Spinal cord (tissue), 10 donors: ENCODE measurements at places on chromosomes 3 and 15. TPM values are rescaled to one million over a fixed set of nuclear protein-coding genes. Genes with fewer than 3 reads are reported as not detected.

DNA sequence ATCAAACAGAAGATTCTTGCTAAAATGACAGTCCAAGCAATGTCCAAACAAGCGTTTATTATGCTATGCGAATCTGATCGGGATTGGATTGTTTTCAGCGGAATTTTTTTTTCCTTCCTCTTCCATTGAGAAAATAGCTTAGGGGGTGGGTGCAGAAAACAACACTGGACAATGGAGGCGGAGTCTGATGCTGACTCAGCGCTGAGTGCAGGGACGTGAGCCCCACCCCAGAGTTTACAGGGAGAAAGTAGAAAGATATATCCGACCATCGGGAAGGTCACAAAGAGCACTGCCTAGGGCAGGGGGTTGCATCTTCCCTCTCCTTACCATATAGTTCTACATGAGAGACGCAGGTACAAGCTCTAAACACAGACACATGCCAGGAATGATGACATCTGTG lies 117.0 kb downstream of the FOXP1 start:
- no peak for DNase-seq

DNA sequence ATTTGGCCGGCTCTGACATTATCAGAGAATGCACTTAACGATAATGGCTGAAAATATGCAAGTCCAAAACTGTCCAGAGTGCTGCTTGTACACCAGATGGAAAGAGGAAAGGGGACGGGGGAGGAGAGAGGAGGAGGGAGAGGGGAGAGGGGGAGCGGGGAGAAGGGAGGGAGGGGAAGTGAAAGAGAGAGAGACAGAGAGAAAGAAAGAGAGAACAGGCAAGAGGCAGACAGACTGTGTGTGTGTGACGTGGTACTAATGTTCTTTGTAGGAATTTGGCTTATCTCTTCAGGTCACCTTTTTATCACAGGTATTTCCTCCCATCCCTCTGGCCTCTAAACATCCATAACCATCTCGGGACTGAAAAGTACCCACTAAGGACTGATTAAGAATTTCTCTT lies 75.1 kb upstream of the LMOD3 start:
- DNase-seq = no peak

DNA sequence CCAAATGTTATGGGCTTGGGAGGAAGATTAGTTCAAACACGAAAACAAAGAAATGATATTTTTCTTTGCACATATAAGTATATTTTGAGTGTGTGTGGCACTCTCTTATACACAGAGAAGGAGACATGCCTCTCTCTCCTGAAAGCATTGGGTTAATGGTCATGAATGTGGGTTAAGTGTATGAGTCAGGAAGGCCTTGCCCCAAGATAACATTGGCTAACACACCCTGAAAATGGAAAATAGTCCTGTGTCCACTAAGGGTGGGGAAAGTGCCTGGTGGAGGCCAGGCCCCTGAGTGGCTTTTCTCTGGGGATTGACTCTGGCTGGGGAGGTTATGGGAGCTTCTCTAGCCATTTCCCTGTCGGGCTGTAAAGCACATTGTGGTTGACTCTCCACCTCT lies 332.7 kb upstream of the ONECUT1 start:
- DNase-seq = no peak

DNA sequence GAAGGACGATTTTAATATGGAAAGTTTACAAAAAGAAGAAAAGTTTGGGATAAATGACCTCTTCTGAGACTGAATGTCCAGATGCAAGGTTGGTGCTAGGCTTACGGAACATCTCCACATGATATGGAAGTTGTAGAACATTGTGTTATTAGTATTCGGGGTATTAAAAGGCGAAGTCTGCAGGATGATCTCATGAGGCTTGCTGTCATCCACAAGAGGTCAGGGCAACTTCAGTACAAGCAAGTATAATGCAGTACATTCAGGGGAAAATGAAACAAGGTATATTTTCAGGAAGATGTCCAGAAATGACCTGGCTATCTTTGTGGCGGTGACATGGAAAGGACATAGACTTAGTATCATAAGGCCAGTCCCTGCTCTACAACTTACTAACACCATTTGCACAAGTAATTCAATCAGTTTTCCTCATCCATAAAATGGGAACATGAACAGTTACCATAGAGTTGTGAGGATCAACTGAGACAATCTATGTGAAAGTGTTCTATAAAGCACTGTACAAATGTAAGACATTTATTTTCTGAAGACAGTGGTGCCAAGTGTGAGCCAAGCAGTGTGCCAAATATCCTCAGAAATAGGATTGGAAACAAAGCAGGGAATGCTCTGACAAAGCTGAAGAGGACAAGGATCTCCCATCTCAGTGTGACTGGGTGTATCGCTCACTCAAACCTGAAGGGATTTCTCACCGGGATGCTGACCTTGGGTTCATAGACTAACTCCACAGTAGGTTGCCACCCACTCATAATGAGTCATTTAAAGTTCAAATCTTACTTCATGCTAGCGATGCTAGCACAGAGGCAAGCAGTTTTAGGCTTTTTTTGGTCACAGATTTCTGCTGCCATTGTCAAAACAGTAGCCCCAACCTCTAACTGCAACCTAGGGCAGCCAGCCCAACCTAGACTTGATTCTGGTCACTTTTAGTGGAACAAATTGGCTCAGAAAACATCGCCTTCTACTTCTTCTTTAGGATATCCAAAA lies 118.3 kb downstream of the TIGIT start:
- DNase-seq = no peak

- no peak for DNase-seq
Observed at GRCh38 chr3:18057471-18058091, 315.1 kb upstream of the TBC1D5 start.

- no peak for DNase-seq
Observed at GRCh38 chr3:56591262-56591661, 34.3 kb downstream of the CCDC66 start.

- DNase-seq = no peak
Observed at GRCh38 chr15:63791228-63791627, 42.5 kb downstream of the HERC1 start.

DNA sequence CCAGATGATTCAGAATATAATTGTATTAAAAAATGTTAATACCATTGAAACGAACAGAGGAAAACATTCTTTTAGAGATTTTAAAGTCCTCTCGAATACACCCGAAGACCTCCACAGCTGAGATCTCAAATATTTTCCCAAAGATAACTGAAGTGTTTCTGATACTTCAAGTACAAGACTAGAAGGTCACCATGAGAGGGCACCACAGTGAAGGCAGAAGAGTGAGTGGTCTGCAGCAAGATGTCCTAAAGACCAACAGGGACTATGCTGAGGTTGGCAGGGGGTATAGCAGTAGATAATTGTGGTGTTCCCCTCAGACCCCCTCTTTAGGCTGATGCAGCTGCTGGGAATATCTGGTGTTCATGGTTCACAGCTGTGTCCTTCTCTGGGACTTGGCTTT lies 156.5 kb downstream of the PDCD6IP start:
- DNase-seq = no peak

- no peak for DNase-seq
Observed at GRCh38 chr15:80996247-80996646, 4.5 kb upstream of the TLNRD1 start.

DNA sequence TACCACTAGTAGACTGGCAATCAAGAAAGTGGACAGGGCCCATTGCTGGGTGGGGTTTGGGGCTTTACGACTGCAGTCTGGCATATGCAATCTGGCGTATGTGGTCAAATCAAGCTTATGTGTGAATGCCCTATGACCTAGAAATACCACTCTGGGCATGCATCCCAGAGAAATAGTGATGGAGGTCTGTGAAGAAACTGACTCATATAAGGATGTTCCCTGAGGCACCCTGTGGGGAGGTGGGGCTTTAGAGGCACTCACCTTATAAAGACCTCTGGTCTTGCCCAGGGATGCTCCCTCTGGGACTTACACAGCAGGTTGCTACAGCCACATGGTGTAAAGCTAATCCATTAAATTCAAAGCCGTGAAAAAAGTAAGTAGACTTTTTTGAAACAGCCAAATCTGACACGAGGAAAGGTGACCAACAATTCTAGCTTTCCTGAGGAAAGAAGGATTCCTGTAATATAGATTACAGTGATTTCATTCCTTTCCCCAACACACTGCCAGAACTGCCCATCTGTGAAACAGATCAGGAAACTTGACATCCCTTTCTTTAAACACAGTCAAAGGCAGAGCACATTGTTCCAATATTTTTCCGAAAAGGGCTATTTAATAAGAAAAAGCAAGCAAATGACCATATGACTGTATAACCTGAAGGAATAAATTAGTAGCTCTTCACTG lies 13.6 kb downstream of the RARRES1 start:
- DNase-seq = no peak

USF3 gene
- 13.5 TPM for polyA plus RNA-seq

ABTB1 gene
- 18.4 TPM for polyA plus RNA-seq

CCDC50 gene
- 49.3 TPM for polyA plus RNA-seq
